ENCODE measurements at places on chromosomes 1 and 21.

DNA sequence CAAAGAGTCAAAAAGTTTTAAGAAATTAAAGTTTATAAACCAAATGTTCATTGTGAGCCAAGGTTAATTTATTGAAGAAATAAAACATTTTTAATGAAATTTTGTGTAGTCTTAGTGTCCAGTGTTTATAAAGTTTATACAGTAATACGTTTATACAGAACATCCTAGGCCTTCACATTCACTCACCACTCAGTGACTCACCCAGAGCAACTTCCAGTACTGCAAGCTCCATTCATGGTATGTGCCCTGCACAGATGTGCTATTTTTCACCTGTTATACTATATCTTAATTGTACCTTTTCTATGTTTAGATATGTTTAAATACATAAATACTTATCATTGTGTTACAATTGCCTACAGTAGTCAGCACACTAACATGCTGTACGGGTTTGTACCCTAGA lies 33.6 kb downstream of the TYW3 start:
- DNase-seq: no peak

DNA sequence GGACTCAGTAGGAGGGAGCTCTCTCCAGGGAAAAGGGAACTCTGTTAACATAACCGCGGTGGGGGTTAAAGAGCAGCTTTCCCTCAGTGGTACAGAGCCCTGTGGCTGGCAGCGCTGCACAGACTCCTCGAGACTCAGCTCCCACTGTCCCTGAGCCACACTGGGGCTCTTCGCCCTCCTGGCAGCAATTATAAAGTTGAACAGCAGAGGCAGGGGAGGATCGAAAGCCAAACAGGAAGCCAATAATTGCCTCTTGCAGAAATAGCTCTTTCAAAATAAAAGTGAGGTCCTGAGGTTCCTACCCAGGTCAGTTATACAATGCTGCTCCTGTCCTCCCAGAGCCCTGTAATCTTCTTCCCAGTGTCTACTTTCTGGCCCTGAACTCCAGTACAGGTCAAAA lies 77.0 kb downstream of the FAM78B start:
- DNase-seq: no peak

GRCh38 chr1:67536957-67537666 lies 106.9 kb upstream of the SERBP1 start:
- no peak for DNase-seq

- no peak for DNase-seq
Measured at GRCh38 chr1:3323796-3324703, 130.4 kb upstream of the ARHGEF16 start.

DNA sequence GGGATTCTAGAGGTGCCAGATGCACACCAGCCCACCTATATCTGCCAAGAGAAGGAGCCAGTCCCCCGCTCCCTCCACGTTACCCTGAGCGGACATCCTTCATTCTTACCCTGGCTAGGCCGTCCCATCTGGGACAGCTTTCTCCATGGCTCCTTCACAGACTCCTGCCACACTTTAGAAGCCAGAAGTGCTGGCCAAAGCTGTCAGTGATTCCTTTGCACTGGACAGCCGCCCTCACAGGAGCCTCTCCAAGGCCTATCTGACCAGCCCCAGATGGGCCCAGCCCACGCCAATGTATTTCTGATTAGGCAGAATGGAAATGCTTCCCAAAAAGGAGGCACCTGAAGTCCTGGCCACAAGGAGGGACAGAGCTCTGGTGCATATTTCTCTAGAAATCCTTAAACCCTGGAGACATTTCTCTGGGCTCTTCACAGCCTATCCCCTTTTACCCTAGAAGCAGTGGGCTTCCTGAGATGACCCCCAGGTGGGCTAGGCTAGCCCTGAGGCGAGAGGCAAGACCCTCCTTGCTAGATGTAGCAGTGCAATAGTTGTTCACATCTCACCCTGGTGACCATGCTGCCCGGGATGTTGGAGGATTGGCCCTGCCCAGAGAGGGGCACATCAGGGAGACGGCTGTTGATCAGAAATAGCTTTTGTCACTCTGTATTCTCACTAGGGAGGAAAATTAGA lies 44.1 kb downstream of the RASSF5 start:
- no peak for DNase-seq

DNA sequence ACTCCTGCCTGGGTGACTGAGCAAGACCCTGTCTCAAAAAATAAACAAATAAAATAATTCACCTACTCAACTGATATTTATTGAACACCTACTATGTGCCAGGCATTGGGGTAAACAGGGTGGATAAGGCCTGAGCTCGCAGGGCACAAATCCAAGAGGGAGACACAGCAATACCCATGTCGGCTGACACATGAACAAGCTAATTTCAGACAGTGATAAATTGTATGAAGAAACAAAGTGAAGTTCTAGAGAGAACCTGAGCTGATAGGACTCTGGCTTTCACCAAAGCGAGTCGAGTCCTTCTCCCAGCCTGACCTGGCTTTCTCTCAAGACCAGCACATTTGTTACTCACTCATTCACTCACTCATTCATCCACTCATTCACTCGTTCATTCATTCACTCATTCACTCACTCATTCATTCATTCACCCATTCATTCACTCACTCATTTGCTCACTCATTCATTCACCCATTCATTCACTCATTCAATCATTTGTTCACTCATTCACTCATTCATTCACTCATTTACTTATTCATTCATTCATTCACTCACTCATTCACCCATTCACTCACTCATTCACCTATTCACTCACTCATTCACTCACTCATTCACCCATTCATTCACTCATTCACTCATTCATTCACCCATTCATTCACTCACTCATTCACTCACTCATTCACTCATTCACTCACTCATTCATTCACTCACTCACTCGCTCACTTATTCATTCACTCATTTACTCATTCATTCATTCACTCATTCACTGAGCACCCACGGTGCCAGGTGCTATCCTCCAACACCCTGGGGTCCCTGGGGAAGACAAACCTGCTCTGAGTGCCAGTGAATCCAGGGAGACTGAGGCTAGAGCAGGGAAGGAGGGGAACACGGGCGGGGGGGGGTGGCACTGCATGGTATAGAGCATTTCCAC lies 37.4 kb upstream of the CASZ1 start:
- no peak for DNase-seq

- DNase-seq: no peak
Measured at GRCh38 chr1:63968663-63969440, 195.0 kb downstream of the ROR1 start.

- DNase-seq: no peak
Measured at GRCh38 chr1:238329671-238330070, 438.9 kb upstream of the ZP4 start.

All from activated naive CD4-positive, alpha-beta T cell (primary cell).